ENCODE measurements at places on chromosomes 3 and 15.

DNA sequence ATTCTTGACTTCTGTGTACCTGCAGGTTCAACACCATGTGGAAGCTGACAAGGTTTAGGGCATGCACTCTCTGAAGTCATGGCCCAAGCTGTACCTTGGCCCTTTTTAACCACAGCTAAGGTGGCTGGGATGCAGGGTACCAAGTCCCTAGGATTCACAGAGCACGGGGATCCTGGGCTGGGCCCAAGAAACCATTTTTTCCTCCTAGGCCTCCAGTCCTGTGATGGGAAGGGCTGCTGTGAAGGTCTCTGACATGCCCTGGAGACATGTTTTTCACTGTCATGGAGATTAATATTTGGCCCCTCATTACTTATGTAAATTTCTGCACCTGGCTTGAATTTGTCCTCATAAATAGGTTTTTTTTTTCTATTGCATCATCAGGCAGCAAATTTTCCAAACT is 937.5 kb upstream of the ROBO1 start:
- H3K36me3 ChIP-seq: no peaks in the 10 kb centered on the region
- H3K4me1 ChIP-seq: no peaks in the 10 kb centered on the region
- DNase-seq: no peak
- H3K27ac ChIP-seq: no peak overlapping the region

GRCh38 chr3:13518516-13518953 is 30.4 kb upstream of the FBLN2 start:
- peak; percentile 94 for DNase-seq
- H3K27me3 ChIP-seq: no peaks in the 10 kb centered on the region
- peak overlapping the region; percentile 90 for H3K27ac ChIP-seq
- H3K4me3 ChIP-seq: no peak overlapping the region

DNA sequence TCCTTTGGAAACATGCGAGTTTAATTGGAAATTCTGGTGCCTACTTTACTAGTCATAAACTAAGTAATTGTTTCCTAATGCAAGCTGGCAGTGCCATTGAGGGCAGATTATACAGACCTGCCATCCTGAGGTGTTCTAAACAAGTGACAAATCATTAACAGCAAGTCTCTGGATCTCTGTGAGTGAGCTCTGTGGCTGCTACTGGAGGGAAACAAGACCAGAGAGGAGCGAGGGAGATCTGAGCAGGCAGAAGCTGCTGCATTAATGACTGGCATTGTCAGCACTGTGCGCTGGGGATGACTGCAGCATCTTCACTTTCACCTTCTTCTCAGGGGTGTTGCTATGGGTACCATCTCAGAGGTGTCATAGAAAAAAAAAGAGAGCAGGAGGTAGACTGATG is 308.4 kb upstream of the DPH6 start:
- H3K4me1 ChIP-seq: no peaks in the 10 kb centered on the region
- H3K27me3 ChIP-seq: no peaks in the 10 kb centered on the region
- no peak overlapping the region for H3K4me3 ChIP-seq

GRCh38 chr3:103295974-103296570 is 861.3 kb downstream of the ZPLD1 start:
- H3K27ac ChIP-seq: no peak overlapping the region
- no peak for DNase-seq
- H3K4me1 ChIP-seq: no peaks in the 10 kb centered on the region
- H3K36me3 ChIP-seq: no peaks in the 10 kb centered on the region

DNA sequence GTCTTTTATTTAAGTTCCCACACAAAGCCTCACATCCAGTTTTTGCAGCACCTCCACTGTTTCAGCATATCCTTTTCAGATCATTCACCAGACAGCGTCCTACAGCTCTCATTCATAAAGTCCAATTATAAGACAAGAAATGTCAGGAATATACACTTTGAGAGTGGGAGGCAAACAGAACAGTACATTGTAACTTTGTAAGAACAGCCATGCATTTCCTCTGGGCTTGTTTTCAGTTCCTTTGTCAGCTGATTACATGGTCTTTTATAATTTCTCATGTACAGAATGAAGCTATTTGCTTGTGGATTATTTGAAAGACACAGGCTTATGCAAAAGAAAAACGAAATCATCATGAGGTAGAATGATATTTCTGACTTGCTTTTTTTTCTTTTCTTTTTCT is 85.7 kb downstream of the SOX2 start:
- H3K27me3 ChIP-seq: no peaks in the 10 kb centered on the region
- no peak overlapping the region for H3K27ac ChIP-seq
- DNase-seq: no peak
- no peaks in the 10 kb centered on the region for H3K4me1 ChIP-seq
- H3K4me3 ChIP-seq: no peak overlapping the region
- no peaks in the 10 kb centered on the region for H3K36me3 ChIP-seq

- H3K4me1 ChIP-seq: no peaks in the 10 kb centered on the region
- no peak for DNase-seq
- no peak overlapping the region for H3K4me3 ChIP-seq
- H3K27me3 ChIP-seq: no peaks in the 10 kb centered on the region
- no peak overlapping the region for H3K27ac ChIP-seq
Observed at GRCh38 chr3:61066800-61067199, 184.5 kb downstream of the FHIT start.

DNA sequence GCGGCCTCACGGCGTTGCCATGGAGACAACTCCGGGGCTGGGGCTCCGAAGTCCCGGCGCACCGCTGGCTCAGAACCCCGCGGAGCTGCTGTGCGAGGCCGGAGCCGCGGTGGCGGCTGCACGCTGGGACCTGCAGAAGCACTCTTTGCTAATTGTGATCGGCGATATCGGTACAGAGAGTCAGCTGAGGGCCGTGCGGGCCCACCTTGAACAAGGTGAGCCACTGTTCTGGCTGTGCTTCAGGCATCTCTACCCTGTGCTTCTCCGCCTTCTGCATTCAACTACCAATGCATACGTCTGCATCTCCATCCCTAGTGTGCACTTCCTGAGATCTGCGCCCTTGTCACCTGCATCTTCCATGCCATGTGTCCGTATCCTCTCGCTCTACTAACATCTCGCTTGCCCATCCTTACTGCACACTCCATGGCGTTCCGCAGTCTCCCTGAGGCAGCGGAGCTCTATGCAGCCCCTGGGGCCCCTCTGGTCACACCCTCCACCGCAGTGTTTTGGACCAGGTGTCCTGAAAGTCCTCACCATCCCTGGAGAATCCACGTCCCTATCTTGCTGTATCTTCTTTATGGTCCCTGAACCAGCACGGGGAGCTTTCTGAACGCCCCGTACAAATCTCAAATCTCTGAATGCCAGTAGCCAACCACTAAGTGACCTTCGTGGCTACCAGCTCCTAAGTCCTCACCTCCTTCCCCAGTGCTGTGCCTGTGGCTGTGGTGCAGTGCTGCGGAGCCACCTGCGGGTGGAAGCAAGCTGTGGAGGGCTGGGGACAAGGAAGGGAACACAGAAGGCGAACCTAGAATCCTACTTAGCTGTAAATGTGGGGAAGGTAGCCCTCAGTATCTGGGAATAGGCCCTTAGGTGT is 6.2 kb upstream of the MAP1A start:
- H3K4me1 ChIP-seq: peaks cover 51% of the 10 kb centered on the region
- no peaks in the 10 kb centered on the region for H3K27me3 ChIP-seq
- H3K36me3 ChIP-seq: no peaks in the 10 kb centered on the region
- DNase-seq: peak; percentile 55
- peak overlapping the region; percentile 51 for H3K4me3 ChIP-seq

GRCh38 chr3:127546970-127547733 is 43.4 kb downstream of the TPRA1 start:
- H3K4me3 ChIP-seq: peak overlapping the region; percentile 61
- no peaks in the 10 kb centered on the region for H3K36me3 ChIP-seq
- peaks cover 13% of the 10 kb centered on the region for H3K4me1 ChIP-seq
- no peak for DNase-seq

GRCh38 chr3:123385981-123386380 is 62.9 kb downstream of the ADCY5 start:
- no peaks in the 10 kb centered on the region for H3K27me3 ChIP-seq
- H3K4me1 ChIP-seq: no peaks in the 10 kb centered on the region
- H3K4me3 ChIP-seq: peak overlapping the region; percentile 21
- no peaks in the 10 kb centered on the region for H3K36me3 ChIP-seq
- no peak for DNase-seq
